ENCODE measurements at places on chromosomes 12 and 14. TPM values are rescaled to one million over a fixed set of nuclear protein-coding genes. Genes with fewer than 3 reads are reported as not detected.

- DNase-seq, result no peak
Measured at GRCh38 chr14:58912799-58913432, 275.2 kb downstream of the DACT1 start.

- no peak for DNase-seq
Measured at GRCh38 chr12:58887068-58887467, 33.2 kb downstream of the LRIG3 start.

DNA sequence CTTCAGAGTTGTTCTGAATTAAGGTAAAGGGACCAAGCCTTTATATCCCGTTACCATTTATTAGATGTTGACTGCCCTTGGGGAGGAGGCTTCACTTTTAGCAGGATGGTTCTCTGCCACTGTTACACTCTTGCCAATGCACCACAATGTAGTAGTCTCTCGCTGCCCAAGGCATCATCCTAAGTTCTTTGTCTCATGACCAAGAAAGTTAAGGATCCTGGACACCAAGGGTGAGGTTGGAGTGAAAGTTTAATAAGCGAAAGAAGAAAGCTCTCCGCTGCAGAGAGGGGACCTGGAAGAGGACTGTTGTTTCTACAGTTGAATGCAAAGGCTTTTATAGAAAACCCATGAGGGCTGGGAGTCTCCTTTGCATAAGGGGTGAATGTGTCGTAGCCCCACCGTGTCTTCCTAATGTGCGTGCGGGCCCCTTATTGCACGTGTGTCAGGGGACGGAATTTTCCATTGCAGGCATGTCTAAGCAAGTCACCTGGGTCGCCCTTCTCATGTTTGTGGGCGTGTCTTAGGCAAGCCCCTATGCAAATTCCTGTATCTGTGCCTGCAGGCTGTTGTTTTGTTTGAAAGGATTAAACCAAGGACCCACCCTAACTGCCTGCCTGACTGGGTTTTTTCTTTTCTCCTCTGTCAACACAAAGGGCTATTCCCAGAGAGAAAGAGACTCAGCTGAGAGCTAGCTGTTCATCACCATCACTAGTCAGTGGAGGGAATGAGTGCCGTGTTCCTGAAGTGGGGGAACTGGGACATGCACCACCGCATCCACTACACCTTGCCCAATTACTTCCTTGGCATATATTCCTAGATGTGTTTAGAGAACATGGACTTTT, 17.6 kb upstream of the RNASE1 start:
- no peak for DNase-seq

- DNase-seq, result no peak
Measured at GRCh38 chr12:123744836-123745235, 17.3 kb upstream of the DNAH10 start.

GRCh38 chr12:75447691-75448393, 32.7 kb upstream of the GLIPR1 start:
- DNase-seq, result no peak

- DNase-seq, result peak; percentile 36
Measured at GRCh38 chr12:8823565-8824300, 1.3 kb downstream of the A2ML1 start.

DNA sequence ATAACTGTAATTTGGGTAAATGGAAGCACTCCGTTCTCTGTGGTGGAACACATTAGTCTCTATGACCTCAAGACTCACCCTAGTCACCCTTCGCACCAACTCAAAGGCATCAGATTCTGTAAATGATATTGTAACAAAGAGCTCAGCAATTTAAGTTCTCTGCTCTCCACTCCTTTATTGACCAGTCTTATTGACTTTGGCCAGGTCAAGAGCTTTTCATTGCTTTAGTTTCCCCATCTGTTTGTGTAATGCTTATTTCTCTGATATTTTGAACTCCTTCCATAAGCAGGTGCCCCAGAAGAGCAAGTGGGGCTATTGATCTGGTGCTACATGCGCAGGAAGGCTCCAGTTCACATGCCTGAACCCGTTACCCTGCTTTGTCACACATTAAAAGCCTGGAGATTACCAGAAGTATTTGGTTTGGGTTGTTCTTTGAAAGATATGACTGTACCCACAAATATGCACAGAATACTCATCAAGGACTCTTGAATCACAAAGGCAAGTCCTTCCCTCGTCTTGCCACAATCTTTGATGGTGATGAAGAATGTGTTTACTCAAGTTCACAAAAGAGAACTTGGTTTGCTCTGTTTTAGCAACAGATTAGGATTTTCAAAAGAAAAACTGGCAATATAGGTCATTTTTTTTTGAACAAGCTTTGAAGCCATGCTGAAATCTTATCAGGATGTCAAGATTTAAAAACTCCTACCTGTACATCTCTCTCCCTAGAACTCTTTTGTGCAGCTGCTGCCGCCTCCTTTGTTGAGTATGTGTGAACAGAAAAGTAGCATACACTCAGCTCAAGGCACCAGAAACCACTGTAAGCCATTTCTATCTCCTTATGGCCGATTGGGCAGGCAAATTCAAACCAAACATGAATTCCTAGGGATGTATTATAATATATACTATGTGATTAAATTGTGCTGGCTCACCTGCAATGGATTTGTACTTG, 193.9 kb downstream of the BCAT1 start:
- DNase-seq, result no peak

- peak; percentile 57 for DNase-seq
Measured at GRCh38 chr12:122836027-122836921, 1.0 kb downstream of the HIP1R start.

DNA sequence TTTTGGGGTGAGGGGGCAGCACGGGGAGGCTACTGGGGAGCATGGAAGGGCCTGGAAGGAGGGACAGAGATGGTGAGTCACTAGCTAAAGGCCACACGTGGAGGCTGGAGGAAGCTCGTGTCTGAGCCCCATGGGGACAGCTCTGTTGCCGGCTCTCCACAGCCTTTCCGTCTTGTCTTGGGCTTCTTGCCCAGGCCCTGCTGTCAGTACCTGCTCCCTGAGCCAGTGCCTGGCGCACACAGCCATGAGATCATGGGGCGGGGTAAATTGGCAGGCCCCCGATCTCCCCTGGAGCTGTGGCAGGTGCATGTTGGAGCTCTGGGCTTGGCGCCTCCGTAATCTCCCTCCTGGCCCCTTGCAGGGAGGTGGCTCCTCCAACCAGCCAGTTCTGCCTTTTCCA, 16.1 kb upstream of the KRT80 start:
- DNase-seq, result peak; percentile 97

GRCh38 chr12:45477526-45477925, 252.0 kb upstream of the ARID2 start:
- no peak for DNase-seq

DNA sequence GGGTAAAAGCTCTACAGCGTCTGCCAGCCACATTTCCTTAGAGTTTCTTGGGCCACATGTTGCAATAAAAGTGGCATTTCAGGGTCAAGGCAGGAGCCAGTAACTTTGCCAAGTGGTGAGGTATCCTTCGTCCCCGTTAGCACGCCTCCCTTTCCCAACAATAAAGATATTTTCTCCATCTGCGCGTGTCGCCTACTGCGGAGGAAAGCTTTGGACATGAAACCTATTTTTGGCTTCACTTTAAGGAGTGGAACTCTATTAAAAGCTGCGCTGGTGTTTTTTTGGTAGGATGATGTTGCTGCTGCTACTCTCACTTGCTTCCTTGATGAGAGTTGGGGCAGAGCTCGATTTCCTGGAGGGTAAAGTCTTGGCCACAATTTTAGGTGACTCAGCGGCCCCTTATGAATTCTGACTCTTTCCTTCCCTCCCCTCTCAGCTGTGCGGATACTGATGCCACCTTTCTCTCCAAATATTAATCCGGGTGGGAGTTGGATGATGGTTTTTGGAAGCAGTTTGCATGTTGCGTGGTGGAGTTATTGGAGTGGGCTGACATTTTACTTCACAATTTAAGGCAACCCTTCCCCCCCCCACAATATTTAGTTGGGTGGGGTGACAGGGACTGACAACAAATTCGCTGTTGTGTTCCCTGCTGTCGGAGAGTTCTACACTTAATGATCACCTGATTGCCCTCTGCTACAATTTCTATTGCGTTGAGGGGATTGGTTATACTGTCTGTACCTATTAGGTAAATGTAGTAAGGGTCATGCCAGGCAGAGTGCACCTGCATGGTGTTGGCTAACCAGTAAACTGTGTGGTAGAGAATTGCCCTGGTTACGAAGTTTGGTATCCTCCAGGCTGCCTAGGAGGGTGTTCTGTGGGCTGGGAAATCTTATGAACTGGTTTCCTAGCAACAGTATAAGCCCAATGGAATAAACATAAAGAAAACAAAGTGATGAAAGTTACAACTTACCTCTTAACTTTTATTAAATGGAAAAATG, 1.1 kb downstream of the CCDC91 start:
- DNase-seq, result no peak

DNA sequence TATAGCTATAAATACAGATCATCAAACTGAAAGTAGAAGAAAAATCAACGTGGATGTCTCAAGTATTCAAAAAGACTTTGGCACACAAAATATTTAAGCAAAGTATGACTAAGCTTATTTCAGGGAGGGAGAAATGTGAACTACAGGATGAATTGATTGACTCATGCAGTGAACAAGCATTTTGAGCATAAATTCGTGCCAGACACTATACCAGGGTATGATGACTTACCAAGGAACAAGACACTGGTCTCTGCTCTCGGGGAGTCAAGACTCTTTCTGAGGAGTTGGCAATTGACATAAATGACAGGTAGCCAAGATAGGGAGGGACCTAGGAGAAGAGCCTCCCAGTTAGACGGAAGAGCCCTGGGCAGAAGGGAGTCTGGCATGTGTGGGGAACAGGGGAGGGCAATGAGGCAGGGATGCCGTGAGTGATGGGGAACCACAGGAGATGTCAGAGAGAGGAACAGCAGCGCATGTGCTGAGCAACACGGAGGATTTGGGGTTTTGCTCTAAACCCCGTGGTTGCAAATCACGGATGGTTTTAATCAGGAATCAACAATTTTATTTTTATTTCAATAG, 115.2 kb downstream of the TMEM132D start:
- DNase-seq, result no peak

GRCh38 chr12:56010111-56010570, 10.7 kb upstream of the IKZF4 start:
- DNase-seq, result no peak

DNA sequence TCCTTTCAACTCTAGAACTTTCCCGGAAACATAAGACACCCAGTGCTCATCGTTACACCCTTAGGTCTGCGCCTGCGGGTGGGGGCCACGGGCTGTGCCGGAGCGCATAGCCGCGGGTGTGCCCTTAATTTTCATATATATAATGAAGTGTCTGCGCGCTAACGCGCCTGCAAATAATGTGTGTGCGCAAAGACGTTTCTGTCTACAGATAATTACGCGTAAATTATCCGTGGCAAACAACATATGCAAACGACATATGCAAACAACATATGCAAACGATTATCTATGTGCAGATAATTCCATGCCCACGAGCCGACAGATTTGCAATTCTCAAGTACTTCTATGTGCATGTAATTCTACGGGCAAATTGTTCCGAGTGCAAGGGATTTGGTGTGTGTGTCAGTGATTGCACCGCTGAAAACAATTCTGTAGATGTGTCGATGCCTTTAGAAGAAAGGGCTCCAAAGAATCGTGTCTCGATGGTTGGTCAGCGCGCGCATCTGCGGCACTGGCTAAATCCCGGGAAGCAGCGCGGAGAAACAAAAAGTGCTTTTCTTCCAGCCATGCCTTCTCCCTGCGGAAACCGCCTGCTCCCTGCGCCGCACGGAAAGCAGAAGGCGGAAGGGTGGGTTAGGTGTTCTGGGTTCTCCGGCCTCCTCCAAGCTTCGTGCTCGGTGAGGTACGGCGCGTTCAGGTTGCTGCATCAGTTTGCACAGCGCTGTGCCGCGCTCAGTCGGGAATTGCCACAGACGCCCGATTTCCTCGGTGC, 34.5 kb upstream of the TBX5 start:
- DNase-seq, result no peak

GRCh38 chr12:15155271-15155670, 65.9 kb downstream of the RERG start:
- DNase-seq, result no peak

DNA sequence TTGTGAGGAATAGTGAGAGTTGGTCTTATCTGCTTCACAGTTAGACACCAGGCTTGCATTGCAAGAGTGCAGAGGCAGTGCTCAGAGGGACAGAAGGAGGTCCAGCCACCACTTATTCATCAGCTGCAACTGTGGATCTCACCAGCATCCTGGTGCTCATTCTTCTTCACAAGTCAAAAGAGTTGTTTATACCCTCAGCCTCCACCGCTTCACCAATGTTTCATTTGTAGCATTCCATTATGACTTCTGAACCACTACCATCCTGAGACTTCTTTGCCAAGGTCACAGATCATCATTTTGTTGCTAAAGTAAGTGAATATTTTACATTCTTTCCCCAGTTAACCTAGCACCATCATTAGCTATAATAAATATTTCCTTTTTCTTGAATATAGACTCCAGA, 230.5 kb upstream of the KITLG start:
- DNase-seq, result no peak

DNA sequence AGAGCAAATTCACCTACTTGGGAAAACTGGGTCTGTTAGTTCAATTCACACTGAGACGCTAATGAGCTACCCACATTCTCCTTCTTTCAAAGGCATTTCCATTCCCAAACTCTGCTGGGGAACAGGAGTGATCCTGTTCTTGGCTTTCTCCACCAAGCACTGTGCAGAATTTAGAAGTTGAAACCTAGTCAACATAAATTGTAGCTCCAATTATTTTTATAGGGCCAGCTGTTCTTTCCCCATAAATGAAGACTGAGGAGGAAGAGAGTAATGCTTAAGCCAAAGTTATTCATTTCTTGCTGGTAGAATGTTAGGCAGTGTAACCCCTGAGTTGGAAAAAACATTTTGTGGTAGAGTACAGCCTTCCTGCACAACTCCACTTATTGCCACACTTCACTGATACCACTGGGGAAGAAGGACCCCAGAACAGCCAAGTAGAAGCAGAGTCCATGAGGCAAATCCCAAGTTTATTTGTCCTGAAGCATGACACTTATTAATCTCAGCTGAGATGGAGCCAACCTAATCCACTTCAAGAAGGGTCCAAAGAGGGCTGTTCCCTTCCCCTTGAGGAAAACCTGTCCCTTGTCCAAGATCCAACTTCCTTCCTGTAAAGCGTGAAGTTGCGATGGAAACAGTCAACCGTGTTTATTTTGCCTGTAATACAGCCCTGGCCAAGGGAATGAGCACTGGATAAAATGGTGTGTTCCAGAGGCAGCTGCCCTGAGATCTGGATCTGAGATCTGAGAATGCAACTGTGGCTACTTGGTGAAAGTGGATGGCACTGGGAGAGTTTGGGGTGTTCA, 151.8 kb downstream of the TBX5 start:
- DNase-seq, result no peak

DNA sequence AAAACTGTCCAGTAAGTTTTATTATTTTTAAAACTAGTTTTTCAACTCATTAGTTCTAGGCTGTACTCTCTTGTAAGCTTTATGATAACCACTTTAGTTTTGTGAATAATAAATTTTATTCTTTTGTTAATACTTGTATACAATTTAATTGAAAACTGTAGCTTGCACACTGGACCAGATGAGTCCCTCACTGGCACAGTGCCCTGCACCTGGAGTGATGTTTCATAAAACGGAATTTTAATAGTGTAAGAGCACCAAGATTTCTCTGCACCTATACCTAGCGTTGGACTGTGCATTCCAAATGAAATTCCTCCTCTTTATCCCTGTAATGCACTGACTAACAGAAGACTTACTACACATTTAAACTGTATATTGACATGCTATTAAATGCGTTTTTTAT, 80.8 kb downstream of the PRIMA1 start:
- DNase-seq, result no peak

- no peak for DNase-seq
Measured at GRCh38 chr12:107356266-107356936, 263.1 kb upstream of the CRY1 start.

Gene OTUB2
- 1.5 TPM for total RNA-seq

Gene KCNH3
- 1.7 TPM for total RNA-seq

Gene SSPN
- 1.7 TPM for total RNA-seq

Gene MGST1
- not detected for total RNA-seq

Gene FGF23
- not detected for total RNA-seq

Gene FLRT2
- not detected for total RNA-seq

Gene CEBPE
- total RNA-seq, result not detected

Gene LRP1
- 19.3 TPM for total RNA-seq

Gene ART4
- not detected for total RNA-seq

All from G401 (cell line).